ENCODE measurements at places on chromosomes 2 and 18.
A peak's percentile ranks its signal among the peaks of the same experiment; 100 is the strongest.

DNA sequence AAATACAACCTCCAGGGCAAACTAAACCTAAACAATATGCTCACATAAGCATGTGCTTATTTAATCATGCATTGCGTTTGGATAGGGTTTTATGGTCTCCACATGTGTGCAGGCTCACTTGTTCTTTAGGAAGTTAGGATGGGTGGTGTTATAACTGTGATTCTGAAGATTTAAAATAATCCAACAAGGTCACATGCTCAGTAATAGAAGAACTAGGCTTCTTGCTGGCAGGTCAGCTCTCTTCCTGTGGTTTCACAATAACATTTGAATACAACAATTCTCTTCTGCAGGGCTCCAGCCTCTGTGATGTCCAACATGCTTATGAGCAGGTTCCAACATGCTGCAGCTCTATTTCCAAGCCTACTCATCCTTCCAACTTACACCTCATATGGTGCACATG lies 84.0 kb downstream of the MYL12B start:
- DNase-seq, result no peak

DNA sequence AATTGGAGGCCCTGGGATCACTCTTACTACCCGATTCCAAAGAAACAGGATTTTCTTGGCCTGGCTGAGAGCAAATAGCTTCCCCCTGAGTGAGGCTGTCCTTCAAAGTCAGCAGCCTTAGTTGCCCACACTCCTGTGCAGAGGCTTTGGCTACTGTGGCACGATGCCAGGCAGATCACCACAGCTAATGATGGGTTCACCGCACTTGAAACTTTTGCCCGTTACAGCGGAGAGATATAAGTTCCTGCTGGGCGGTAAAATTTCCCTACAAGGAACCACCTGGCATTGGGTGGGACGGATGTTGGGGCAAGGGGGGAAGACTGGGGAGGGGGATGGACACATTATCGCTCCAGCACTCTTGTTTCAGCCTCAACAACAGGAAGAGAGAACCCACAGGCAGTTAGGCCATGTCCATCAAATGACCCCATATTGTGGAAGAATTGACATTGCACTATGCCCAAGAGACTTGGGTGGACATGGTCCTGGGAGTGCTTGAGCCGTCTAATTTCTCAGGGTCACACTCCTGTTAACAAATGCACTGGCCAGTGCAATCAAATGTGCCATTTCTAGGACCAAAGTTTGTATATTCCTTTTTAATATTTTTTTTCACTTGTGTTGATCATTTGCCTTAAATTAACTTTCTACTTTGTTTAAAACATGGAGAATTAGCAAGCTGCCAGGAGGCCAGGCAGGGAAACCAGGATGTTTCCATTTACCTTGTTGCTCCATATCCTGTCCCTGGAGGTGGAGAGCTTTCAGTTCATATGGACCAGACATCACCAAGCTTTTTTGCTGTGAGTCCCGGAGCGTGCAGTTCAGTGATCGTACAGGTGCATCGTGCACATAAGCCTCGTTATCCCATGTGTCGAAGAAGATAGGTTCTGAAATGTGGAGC lies 4.4 kb downstream of the IL1B start:
- no peak for DNase-seq

DNA sequence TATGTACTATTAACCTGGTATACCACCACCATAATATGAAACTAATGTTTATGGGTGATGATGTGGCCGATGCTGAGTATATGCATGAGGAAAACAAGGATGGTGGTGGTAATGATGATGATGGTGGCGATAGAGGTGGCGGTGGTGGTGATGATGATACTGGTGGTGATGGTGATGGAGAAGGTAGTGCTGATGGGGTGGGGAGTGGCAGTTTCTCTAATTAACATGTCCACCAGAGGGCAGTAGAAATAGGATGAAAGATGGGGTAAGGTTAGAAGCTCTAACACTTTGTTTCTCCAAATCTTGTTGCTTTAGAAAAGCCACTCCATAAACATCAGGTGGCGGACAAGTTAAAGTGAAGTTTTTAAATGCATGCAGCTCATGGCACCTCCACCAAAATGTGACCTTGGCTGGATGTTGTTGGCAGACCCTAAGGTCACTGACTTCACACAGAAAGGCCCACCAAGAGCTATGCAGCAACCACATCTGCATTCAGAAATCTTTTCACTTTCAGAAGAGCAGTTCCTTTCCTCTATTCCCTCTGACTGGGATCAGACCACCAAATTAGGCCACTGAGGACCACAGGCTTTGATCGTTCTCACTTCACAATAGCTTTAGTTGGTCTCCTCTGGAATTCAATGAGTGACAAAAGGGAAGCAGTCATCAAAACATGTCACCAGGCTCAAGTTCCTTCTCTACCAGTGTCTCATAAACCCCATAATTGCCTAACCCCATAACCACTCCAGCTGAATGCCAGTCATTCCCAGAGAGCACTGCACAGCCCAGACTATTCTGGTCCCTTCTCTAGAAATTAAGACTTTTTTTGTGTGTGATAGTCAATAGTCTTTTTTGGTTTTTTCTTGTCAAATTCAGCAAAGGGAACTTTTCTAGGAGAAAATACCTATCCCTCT lies 7.5 kb upstream of the BCL11A start:
- DNase-seq, result no peak

GRCh38 chr18:8052237-8052701 lies 485.2 kb downstream of the PTPRM start:
- no peak for DNase-seq

DNA sequence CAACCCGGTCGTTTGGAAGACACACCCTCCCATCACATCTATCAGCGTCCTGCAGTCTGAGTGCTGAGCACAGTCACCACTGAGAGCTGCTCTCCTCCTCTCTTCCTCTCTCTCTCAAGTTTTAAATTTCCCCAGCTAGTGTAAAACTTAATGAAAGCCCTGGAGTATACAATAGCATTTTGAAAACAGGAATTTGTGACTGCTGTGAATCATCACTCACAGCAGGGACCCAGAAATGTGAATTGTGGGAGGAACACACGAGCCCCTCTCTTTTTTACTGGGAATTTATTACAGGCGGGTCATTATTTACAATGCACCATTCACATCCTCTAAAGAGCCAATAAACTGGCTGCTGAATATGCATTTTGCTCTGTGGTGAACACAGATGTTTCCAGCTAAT lies 185.0 kb upstream of the SMIM21 start:
- DNase-seq, result no peak

DNA sequence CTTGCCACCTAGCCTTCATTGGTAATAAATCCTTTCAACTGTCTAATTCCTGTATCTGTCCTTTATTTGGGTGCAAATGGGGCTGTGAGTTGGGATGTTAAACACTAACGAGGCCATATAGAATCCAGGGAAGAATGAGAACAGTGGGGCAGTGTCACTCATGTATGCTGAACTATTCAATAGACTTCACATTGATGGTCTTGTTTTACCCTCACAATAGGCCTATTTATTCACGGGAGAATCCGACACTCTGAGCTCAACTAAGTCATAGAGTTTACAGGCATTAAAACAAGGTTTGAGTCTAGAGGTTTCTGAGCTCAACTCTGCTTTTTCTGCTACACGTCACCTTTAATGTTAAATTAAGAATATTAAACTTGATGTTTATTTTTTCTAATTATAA lies 421.6 kb downstream of the SOX11 start:
- DNase-seq, result no peak

GRCh38 chr18:46182633-46183358 lies 78.6 kb downstream of the HAUS1 start:
- no peak for DNase-seq

DNA sequence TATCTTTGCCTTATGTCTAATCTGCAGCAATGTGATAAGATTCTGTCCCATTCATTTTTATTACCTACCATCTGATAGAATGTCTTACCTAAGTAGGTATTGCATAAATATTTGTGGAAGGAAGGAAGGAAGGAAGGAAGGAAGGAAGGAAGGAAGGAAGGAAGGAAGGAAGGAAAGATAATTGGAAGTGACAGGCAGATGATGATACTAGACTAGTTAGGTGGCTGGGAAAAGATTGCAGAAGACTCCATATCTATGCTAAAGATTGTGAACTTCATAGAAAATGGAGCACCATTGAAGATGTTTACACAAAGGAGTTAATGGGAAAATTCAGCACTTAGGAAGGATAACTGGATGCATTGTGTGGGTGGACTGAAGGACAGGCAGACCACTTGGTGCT lies 909.0 kb downstream of the EPHA4 start:
- DNase-seq, result no peak

GRCh38 chr18:74942319-74942910 lies 266.5 kb downstream of the PTGR3 start:
- no peak for DNase-seq

GRCh38 chr2:13106302-13106701 lies 389.6 kb downstream of the TRIB2 start:
- no peak for DNase-seq

- no peak for DNase-seq
Observed at GRCh38 chr18:49742316-49743116, 70.8 kb downstream of the ACAA2 start.

DNA sequence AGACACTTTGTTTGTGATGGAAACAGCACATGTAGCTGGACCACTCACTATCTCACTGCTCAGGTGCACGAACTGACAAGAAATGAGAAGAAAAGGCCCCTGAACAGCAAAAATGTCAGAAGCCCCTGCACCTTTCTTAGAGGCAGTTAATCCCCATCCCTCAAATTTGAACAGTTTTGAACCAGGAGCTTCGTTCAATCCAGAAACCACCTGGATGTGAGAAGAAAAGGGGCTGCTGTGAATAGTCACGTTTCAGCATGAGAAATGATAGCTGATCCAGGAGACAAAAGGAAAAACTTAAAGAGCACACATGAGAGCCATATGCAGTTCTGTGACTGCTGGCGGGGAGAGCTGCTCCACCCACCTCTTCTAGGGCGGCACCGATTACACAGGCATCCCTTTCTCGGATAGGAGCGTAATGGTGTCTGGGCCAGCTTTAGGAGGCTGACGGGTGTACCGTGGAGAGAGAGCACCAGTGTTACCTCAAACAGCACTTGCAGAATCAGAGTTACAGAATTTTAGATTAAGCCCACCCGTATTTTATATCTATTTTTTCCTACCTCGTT lies 117.0 kb upstream of the EML6 start:
- DNase-seq, result peak; percentile 26

DNA sequence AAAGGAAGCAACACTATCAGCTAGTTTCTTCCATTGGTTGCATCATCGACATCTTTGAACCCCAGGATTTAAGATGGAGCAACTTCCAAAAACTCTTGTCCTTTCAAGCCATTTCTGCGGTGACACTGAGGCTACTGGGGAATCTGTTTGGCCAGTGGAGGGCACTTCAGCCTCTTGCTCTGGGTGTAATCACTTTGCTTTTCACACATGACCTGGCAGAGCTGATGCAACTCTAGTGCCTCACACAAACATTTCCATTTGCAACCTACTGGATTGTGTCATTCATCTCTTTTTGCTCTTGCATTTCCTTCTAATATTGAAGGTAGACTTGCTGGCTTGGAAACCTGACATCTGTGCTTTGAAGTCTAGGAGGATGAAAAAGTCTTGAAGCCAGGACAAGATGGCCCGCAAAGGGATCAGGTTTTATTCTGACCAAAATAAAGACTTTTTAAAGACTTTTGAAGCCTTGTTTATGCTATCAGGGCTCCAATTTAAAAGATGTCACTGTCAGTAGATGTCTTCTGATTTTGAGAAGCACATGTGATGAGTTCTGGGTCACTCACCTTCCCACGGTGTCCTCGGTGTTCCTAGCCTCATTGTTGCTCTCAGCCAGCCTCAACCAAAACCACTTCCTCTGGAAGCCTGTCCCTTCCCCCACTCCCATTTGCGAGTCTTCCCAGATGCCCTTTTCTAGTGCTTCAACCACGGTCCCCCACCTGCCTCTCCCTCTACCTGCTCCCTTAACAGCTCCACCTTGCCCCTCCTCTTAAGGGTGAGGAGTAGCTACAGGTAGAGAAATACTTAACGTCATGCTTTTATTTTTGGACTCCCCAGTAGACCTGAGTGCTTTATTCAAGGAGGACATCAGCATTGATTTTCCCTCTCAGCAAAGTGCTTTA lies 69.7 kb upstream of the KCNE4 start:
- no peak for DNase-seq

- no peak for DNase-seq
Observed at GRCh38 chr2:72754628-72755320, 71.1 kb downstream of the EXOC6B start.

- DNase-seq, result no peak
Observed at GRCh38 chr18:74797577-74798151, 200.0 kb downstream of the ZNF407 start.

DNA sequence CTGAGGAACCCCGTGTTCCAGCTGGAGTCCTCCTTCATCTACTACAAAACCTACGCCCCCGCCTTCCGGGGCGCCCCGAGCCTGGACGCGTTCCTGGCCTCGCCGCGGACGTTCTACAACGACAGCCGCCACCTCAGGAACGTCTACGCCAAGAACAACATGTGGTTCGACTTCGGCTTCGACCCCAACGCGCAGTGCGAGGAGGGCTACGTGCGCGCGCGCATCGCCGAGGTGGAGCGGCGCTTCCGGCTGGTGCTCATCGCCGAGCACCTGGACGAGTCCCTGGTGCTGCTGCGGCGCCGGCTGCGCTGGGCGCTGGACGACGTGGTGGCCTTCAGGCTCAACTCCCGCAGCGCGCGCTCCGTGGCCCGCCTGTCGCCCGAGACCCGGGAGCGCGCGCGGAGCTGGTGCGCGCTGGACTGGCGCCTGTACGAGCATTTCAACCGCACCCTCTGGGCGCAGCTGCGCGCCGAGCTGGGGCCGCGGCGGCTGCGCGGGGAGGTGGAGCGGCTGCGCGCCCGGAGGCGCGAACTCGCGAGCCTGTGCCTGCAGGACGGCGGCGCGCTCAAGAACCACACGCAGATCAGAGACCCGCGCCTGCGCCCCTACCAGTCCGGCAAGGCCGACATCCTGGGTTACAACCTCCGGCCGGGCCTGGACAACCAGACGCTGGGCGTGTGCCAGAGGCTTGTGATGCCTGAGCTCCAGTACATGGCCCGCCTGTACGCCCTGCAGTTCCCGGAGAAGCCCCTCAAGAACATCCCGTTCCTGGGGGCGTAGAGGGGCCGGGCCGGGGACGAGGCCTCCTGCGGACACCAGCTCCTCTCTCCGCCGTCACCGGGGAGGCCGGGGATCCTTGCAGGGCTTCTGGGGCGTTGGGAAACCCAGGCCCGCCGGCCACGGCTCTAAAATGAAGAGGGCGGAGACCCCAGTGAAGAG lies 5.3 kb upstream of the NEU4 start:
- no peak for DNase-seq

DNA sequence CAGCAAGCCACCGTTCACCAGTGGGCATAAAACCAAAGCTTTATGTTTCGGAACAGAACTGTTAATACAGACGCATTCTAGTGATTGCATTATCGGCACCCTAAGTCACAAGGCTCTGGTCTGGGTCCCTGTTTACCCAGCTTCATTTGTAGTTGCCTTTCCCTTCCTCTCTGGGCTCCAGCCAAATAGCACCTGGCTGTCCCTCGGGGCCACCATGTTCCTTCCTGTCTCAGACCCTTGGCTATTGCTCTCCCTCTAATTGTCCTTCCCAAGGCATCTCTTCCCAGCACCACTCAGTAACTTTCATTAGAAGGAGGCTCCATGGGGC lies 75.3 kb downstream of the SDC1 start:
- no peak for DNase-seq

- no peak for DNase-seq
Observed at GRCh38 chr2:170770008-170770605, at the start of gene ERICH2. TSS of gene ERICH2 (plus strand) at chr2:170770378. CDS start at chr2:170770682, 304 bp downstream.

- DNase-seq, result no peak
Observed at GRCh38 chr18:3172097-3172496, 47.7 kb downstream of the MYOM1 start.
